HAP-1 (cell line): ENCODE measurements at places on chromosomes 12 and 14.

GRCh38 chr14:105577314-105577861 lies 51.0 kb downstream of the TMEM121 start:
- DNase-seq = no peak

DNA sequence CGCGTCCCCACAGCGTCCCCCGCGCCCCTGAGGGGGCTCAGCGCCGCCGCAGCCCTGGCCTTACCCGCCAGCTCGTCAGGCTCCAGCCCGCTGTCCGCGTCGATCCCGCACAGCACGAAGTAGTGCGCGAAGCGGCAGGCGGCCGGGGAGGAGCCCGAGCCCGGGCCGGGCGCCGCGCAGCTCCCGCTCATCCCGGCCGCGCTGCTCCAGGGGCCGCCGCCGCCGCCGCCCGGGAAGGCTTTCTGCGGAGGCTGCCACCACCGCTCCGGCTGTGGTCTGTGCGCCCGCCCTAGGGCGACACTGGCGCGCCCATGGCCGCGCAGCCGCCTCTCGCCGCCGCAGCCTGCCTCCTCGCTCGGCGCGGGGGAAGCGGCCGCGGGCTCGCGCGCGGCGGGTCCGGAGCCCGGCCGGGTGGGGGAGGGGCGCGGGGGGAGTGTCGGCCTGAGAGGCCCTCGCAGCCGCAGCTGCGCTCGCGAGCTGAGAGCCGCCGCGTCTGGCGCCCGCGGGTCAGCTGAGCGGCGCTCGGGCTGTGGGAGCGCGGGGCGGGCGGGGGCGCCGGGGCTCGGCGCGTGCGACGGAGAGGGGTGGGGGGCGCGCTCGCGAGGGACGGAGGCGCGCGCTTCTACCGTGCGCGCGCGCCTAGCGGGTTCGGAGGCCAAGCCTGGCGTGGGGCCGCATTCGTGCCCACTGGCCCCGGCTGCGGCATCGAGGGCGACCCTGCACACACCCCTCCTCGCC lies at the start of gene DENND5B:
Gene DENND5B (minus strand): TSS at position 495 of the 738 bp plus-strand sequence. CDS start 304 bp downstream, at position 191.
- peak; percentile 79 for DNase-seq

- DNase-seq = no peak
These were observed 1.8 kb upstream of the COX14 start for GRCh38 chr12:50110127-50110761.

- no peak for DNase-seq
These were observed 7.0 kb downstream of the CCDC63 start for GRCh38 chr12:110853836-110854235.

- DNase-seq = no peak
These were observed at the start of gene GDF3 for GRCh38 chr12:7695566-7696197. GDF3 (minus strand) TSS chr12:7695775; CDS start chr12:7695728, 47 bp downstream.

DNA sequence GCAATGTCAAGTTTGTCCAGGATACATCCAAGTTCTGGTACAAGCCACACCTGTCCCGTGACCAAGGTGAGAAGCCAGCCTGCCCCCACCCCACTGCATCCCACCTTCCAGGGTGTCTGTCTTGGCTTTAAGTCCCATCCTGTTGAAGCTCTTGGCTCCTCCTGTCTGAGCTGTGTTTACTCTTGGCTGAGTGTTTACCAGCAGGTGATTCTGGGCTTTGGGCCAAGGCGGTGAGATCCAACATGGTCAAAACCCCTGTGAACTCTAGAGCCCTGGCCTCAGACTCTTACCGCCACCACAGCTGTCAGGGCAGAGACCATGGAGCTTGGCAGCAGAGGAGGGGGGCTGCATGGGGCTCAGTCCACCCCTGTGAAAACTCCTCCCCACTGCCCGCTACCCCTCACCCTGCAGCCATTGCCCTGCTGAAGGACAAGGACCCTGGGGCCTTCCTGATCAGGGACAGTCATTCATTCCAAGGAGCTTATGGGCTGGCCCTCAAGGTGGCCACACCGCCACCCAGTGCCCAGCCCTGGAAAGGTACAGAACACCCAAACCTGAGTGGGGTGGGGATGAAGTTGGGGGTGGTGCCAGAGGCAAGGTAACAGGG lies 11.6 kb downstream of the TNS2 start:
- no peak for DNase-seq

- DNase-seq = no peak
These were observed 39.3 kb upstream of the AMN start for GRCh38 chr14:102883089-102883541.

GRCh38 chr12:123085066-123085465 lies 65.8 kb downstream of the PITPNM2 start:
- no peak for DNase-seq

- DNase-seq = no peak
These were observed 9.2 kb upstream of the KRT73 start for GRCh38 chr12:52627395-52628110.

- no peak for DNase-seq
These were observed 22.2 kb upstream of the BEGAIN start for GRCh38 chr14:100609331-100609870.

GRCh38 chr12:10940389-10940788 lies 1.3 kb upstream of the TAS2R14 start:
- no peak for DNase-seq

DNA sequence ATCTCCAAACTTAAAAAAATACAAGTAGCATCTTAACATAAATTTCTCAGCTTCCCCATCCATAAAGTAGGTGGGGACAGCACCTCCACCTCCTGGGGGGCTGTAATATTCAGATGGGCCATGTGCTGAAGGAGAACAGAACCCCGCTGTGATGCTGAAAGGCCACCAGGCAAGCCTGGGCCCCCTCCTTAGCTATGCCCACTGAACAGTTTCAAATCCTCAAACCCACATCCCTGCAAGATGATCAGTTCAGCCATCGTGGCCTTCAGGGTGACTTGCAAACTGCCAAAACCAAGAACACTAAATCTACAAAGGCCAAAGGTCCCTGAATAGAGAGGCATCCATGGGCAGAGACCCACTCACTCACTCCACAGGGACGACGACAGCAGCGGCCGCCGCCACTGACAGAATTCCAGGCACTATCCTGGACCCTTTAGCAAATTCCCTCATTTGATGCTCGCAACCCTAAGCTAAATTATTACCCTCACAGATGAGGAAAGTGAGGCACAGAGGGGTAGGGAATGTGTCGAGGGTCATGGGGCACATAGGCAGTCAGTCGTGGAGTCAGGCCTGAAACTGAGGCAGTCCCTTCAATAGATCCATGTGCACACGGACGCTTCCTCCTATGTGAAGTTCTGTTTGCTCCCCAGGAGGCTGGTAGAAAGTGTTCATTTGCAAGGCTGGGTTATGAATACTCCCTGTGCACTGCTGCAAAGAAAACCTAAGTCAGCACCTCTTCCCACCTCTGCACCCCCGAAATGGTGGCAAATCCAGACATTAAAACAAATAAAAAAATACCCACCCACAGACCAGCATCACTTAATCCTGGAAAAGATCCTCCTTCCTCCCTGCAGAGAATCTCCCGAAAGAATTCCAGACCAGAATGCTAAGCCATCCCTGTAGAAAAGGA lies 5.9 kb downstream of the ITPK1 start:
- no peak for DNase-seq

- no peak for DNase-seq
These were observed 137.3 kb downstream of the CACNA1C start for GRCh38 chr12:2190085-2190484.

DNA sequence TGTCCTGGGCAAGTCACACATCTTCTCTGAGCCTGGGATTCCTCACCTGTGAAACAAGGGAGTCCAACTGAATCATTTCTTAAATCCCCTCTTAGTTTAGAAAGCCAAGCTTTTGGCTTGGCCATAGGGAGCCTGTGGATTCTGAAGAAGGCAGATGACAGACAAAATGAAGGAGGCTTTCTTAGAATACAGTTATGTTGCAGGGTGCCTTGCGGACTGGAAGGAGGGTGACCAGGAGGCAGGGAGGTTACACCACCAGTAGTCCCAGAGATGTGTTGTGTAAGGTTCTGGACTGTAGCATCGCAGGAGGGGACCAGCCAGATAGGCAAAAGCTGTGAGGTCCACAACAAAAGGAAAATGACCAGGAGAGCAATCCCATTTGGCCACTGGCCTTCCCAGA lies 8.2 kb upstream of the ACVR1B start:
- no peak for DNase-seq

GRCh38 chr12:94588346-94588745 lies 62.0 kb downstream of the TMCC3 start:
- no peak for DNase-seq

DNA sequence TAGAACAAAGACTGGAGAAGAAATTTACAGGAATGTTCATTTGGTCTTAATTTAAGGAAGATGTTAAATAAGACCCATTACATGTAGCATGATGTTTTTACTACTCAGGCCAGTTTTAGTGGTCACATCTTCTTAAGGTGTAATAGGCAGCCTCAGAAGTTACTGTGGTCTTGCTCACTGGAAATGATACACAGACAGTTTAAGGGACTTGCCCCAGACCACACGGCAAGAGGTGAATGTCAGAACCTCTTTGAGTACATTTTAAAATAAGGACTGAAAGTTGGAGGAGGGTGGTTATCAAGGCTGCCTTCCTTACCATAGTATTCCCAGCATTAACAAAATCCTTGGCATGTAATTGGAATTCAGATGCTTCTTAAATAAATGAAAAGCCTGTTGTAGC lies 37.9 kb downstream of the LRRK2 start:
- DNase-seq = no peak

- DNase-seq = peak; percentile 86
These were observed 54.4 kb downstream of the E2F7 start for GRCh38 chr12:77010691-77011548.

- peak; percentile 64 for DNase-seq
These were observed 14.8 kb downstream of the PROX2 start for GRCh38 chr14:74860899-74861733.

GRCh38 chr14:59919570-59920377 lies at the start of gene LRRC9:
LRRC9 (plus strand) TSS chr14:59920144.
- peak; percentile 26 for DNase-seq

- no peak for DNase-seq
These were observed 111.0 kb downstream of the MNAT1 start for GRCh38 chr14:60845523-60845922.

DNA sequence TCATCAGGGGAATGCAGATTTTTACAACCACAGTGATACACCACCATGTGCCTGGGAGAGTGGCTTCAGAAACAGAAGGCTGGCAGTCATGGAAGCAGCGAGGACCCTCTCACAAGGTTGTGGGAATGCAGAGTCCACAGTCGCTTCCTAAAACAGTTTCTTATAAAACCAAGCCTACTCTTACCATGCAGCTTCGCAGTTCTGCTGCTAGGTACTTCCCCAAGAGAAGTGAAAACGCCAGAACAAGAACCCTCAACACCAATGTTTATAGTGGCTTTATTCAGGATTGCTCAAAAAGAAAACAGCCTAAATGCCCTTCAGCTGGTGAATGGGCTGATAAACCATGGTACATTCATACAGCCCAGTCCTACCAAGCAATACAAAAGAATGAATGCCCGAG lies 87.2 kb downstream of the DDX51 start:
- DNase-seq = no peak

GRCh38 chr12:10753059-10753458 lies 29.9 kb upstream of the YBX3 start:
- DNase-seq = no peak

GRCh38 chr12:32198555-32198954 lies 91.9 kb downstream of the BICD1 start:
- DNase-seq = no peak

- DNase-seq = no peak
These were observed 24.9 kb downstream of the BRI3BP start for GRCh38 chr12:125018356-125018755.

GRCh38 chr14:33799705-33800570 lies 150.9 kb downstream of the EGLN3 start:
- no peak for DNase-seq

DNA sequence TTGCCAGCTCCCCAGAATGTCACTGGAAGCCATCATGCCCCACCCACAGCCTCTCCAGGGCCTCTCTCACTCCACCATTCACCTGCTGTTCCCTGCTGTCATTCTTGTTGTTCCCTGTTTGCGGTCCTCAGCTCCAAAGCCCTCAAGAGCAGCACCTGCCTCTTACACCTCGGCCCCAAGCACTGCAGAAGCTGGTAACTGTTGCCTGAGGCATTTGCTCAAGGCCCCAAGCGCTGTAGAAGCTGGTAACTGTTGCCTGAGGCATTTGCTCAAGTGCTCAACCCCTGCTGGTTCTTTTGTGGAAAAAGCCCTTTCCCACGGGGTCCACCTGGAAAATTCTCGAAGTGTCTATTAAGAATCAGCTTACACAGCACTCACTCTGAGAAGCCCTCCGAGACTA lies 78.0 kb downstream of the ARL6IP4 start:
- no peak for DNase-seq
